ENCODE measurements at places on chromosomes 6 and 20. TPM values are rescaled to one million over a fixed set of nuclear protein-coding genes. Genes with fewer than 3 reads are reported as not detected.

The FGD2 gene
- 0.14 TPM for total RNA-seq

The NCOA6 gene
- 10.6 TPM for total RNA-seq

The PREX1 gene
- 10.3 TPM for total RNA-seq

The STMND1 gene
- not detected for total RNA-seq

The RNF8 gene
- 35.1 TPM for total RNA-seq

DNA sequence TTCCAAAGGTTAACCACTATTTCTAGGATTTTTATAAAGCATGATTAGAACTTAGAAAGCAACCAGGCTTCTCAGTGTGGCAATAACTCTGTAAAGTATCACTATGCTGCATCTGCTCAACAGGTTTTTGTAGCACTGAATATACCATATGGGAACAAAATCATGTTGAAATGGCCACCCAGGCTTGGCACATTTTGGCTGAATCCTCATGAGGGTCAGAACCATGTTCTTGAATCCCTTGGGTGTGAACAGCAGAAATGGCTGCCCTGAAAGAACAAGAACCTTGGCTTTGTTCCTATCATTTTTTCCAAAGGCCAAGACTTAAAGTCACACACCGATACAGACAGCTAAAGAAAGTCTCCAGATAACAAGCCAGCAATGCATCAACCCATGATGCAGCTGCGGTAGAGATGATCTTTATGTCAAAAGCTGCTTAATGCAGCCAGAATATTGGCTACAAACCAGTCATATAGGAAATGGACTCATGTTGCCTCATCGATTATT, 283.0 kb upstream of the NOX3 start:
- no peak overlapping the region for H3K27ac ChIP-seq
- no peaks in the 10 kb centered on the region for H3K27me3 ChIP-seq
- no peaks in the 10 kb centered on the region for H3K4me1 ChIP-seq
- no peak for DNase-seq
- no peaks in the 10 kb centered on the region for H3K36me3 ChIP-seq
- H3K4me3 ChIP-seq, result no peak overlapping the region

- H3K27ac ChIP-seq, result no peak overlapping the region
- no peaks in the 10 kb centered on the region for H3K4me1 ChIP-seq
- H3K27me3 ChIP-seq, result no peaks in the 10 kb centered on the region
- H3K4me3 ChIP-seq, result no peak overlapping the region
- no peak for DNase-seq
Measured at GRCh38 chr20:35891375-35891774, 62.9 kb downstream of the SCAND1 start.

DNA sequence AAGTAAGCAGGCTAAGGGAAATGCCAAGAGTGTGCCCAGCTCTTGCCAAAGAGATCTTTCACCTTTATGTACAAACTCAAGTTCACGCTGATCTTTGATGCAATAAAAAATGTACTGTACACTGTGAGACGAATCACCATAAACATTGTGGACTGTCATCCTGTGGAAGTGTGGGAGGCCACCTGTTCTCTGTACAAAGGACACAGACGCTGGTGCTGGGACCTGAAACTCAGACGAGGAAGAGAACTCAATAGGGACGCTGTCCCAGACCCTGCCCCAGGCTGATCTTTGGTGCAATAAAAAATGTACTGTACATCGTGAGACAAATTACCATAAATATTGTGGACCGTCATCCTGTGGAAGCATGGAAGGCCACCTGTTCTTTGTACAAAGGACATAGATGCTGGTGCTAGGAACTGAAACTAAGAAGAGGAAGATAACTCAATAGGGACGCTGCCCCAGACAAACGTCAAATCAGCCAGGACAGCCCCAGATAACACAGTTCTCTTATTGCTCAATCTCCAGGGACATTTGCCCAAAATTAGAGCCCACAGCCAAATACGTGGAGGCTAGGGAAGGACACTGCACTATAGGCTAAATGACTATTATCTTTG, 312.7 kb upstream of the SGK1 start:
- no peak overlapping the region for H3K4me3 ChIP-seq
- H3K27me3 ChIP-seq, result no peaks in the 10 kb centered on the region
- no peak for DNase-seq
- no peaks in the 10 kb centered on the region for H3K4me1 ChIP-seq
- H3K27ac ChIP-seq, result no peak overlapping the region

DNA sequence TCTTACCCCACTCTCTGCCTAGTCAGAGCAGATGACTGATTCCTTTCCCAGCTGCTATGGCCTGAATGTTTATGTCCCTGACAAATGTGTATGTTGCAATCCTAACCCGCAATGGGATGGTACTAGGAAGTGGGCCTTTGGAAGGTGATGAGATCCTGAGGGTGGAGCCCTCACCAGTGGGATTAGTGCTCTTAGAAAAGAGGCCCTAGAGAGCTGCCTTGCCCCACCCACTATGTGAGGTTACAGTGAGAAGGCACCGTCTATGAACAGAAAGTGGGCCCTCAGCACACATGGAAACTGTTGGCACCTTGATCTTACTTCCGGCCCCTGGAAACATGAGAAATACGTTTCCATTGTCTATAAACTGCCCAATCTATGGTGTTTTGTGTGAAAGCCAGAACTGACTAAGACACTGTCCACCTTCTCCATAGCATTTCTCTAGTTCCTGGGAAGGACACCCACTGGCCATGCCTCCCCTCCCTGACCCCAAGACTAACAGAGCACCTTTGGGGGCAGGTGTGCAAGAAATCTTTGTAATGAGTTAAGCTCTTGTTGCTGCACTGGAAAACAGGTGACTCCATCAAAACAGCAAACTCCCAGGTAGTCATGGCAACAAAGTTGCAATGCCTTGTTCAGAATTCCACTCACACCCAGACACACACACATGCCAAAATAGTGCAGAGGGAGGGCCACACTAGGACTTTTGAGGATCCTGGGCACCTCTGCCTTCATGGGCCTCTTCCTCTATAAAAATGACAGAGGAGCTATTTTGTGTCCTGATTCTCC, 16.2 kb downstream of the GABRR2 start:
- H3K27me3 ChIP-seq, result no peaks in the 10 kb centered on the region
- peaks cover 6% of the 10 kb centered on the region for H3K4me1 ChIP-seq
- H3K27ac ChIP-seq, result no peak overlapping the region
- no peak overlapping the region for H3K4me3 ChIP-seq

GRCh38 chr6:147811913-147812629, 303.6 kb downstream of the SAMD5 start:
- H3K36me3 ChIP-seq, result no peaks in the 10 kb centered on the region
- DNase-seq, result no peak
- H3K4me1 ChIP-seq, result no peaks in the 10 kb centered on the region
- H3K4me3 ChIP-seq, result no peak overlapping the region

- H3K4me1 ChIP-seq, result peaks cover 47% of the 10 kb centered on the region
- no peak overlapping the region for H3K4me3 ChIP-seq
- DNase-seq, result no peak
- no peaks in the 10 kb centered on the region for H3K27me3 ChIP-seq
Measured at GRCh38 chr20:38343311-38344106, 2.8 kb upstream of the LBP start.

GRCh38 chr6:101992286-101992685, 598.8 kb downstream of the GRIK2 start:
- no peaks in the 10 kb centered on the region for H3K36me3 ChIP-seq
- H3K27ac ChIP-seq, result no peak overlapping the region
- H3K4me1 ChIP-seq, result no peaks in the 10 kb centered on the region
- H3K27me3 ChIP-seq, result no peaks in the 10 kb centered on the region

GRCh38 chr6:22819209-22819608, 249.8 kb downstream of the HDGFL1 start:
- H3K27me3 ChIP-seq, result no peaks in the 10 kb centered on the region
- no peaks in the 10 kb centered on the region for H3K36me3 ChIP-seq

GRCh38 chr6:98787435-98787834, 46.9 kb upstream of the POU3F2 start:
- H3K4me1 ChIP-seq, result peaks cover 34% of the 10 kb centered on the region
- DNase-seq, result peak; percentile 33
- H3K27me3 ChIP-seq, result no peaks in the 10 kb centered on the region
- no peak overlapping the region for H3K4me3 ChIP-seq
- H3K27ac ChIP-seq, result no peak overlapping the region

DNA sequence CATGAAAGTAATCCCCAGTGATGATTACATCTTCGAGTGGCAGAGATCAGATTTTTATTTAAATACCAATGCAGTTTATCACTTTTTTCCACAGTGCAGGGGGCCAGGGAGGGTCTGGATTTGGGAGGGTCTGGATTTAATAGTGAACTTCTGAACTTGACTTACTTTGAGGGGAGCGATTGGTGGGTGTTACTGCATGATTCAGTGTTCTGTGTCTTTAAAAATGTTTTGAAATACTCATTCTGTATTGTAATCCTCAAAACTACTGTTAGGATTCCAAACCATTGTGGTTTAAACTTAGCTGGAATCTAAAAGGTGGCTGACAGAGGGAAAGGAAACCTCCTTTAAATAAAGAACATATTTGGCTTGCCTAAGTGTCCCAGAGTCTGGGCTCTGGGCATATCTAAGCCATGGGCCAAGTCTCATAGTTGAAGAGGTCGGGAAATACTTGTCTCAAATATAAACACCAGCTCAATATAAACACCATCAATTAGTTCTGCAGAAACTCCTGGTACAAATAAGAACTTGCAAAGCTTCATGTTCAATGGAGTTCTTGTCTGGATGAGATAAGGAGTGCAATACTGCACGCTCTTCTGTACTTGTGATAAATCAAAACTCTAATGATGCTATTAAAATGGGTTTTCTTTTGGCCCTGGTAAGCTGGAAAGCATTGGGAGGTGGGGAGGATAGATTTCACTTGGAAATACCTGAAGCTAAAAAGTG, 14.4 kb downstream of the JARID2 start:
- no peak overlapping the region for H3K27ac ChIP-seq
- H3K36me3 ChIP-seq, result no peaks in the 10 kb centered on the region
- H3K27me3 ChIP-seq, result no peaks in the 10 kb centered on the region
- H3K4me3 ChIP-seq, result peak overlapping the region; percentile 22
- DNase-seq, result no peak
- peaks cover 100% of the 10 kb centered on the region for H3K4me1 ChIP-seq

DNA sequence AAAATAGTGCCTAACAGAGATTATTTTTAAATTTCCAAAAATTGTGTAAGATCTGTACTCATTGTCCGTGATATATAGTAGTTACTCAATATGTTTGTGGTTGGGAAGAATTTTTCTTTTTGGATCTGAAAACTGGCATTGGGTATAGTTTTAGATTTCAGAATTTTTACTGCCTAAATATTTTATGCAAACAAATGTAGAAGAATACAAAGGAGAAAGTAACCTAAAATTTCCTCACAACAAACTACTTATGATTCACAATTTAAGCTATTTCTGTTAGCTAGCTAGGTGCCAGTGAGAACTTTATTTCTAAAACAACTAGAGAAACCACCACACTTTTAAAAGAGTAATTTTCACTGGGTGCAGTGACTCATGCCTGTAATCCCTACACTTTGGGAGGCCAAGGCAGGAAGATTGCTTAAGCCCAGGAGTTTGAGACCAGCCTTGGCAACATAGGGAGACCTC, 38.8 kb downstream of the SESN1 start:
- no peak overlapping the region for H3K4me3 ChIP-seq
- peaks cover 10% of the 10 kb centered on the region for H3K4me1 ChIP-seq
- H3K27ac ChIP-seq, result no peak overlapping the region
- no peaks in the 10 kb centered on the region for H3K27me3 ChIP-seq

- H3K27me3 ChIP-seq, result no peaks in the 10 kb centered on the region
- H3K36me3 ChIP-seq, result peaks cover 11% of the 10 kb centered on the region
- no peak overlapping the region for H3K4me3 ChIP-seq
- no peak overlapping the region for H3K27ac ChIP-seq
Measured at GRCh38 chr6:166530211-166531095, 56.0 kb downstream of the RAMACL start.

DNA sequence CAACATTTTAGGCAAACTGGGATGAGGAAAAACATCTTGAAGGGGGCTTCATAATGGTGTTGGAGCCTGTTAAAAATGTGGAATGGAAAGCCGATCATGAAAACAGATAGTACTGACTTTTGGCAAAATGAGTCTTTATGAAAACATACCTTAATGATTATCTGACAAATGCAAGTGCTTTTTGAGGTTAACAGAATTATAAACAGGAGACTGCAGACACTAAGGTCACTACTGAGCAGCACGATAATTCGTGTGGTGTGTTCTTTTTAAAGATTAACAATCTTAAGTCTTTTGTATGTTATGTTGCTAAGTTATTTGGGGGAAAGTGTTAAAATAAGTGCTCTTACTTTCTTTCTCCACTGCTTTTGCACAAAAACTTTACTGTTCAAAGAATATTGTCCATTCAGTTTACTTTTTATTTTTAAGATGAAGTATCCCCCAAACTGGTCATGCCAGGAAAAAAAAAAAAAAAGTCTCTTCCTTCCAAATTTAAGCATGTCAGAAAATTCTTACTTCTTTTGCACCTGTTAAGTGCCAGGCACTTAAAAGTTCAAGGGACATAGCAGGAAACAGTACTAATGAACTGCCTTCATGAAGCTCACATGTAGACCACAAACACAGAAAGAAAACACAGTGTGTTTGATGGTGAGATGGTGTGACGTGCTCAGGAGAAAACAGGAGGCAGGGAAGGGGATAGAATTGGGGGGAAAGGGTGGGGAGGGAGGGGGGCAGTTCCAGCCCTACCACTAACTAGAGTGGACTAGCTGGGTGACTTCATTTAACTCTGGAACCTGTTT, 73.2 kb downstream of the CDYL start:
- no peak for DNase-seq
- no peak overlapping the region for H3K27ac ChIP-seq
- no peaks in the 10 kb centered on the region for H3K27me3 ChIP-seq
- no peaks in the 10 kb centered on the region for H3K36me3 ChIP-seq

- peaks cover 28% of the 10 kb centered on the region for H3K36me3 ChIP-seq
- H3K4me3 ChIP-seq, result no peak overlapping the region
- peaks cover 21% of the 10 kb centered on the region for H3K27me3 ChIP-seq
- H3K27ac ChIP-seq, result no peak overlapping the region
Measured at GRCh38 chr20:38751360-38751976, 3.2 kb downstream of the ACTR5 start.

DNA sequence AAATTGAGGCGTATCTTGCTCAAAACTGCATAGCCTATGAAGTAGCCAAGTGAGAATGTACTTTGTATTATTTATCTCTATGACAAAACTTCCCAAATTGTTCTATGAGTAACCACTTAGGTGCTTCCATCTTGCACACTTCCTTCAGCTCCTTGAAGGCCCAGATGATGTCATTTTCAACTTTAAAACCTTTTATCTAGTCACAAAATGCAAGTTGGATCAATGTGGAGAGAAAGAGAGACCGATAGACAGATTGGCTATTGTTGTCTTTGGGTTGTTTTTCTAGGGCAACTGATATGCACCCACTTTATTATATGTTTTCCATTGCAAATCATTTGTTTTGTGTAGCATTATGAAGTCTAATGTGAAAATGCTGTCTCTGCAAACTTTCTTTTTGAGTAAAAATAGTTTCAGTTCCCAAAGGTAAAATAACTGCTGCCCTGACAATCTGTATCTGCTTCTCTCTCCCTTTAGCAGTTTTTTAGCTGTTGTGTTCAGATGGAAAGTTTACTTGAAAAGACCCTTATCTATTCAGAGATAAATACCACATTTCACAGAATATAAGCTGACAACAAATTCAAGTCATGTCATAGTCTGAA, 73.7 kb upstream of the CITED2 start:
- H3K4me3 ChIP-seq, result no peak overlapping the region
- peaks cover 13% of the 10 kb centered on the region for H3K4me1 ChIP-seq
- H3K36me3 ChIP-seq, result no peaks in the 10 kb centered on the region
- no peak for DNase-seq
- no peaks in the 10 kb centered on the region for H3K27me3 ChIP-seq
- no peak overlapping the region for H3K27ac ChIP-seq
